ENCODE measurements at places on chromosomes 7 and 10. TPM values are rescaled to one million over a fixed set of nuclear protein-coding genes. Genes with fewer than 3 reads are reported as not detected.
A peak's percentile ranks its signal among the peaks of the same experiment; 100 is the strongest.

The SLC18A3 gene
- not detected for total RNA-seq

The PPP1R3A gene
- 0.54 TPM for total RNA-seq

The FAM25G gene
- total RNA-seq: not detected

The WNT16 gene
- total RNA-seq: 0.16 TPM

The DGKB gene
- total RNA-seq: 19.9 TPM

The PGAM2 gene
- total RNA-seq: not detected

The PILRA gene
- total RNA-seq: 5.0 TPM

The TMEM139 gene
- total RNA-seq: 1.4 TPM

The LIPF gene
- not detected for total RNA-seq

The CCDC172 gene
- not detected for total RNA-seq

The MRPL32 gene
- 45.6 TPM for total RNA-seq

DNA sequence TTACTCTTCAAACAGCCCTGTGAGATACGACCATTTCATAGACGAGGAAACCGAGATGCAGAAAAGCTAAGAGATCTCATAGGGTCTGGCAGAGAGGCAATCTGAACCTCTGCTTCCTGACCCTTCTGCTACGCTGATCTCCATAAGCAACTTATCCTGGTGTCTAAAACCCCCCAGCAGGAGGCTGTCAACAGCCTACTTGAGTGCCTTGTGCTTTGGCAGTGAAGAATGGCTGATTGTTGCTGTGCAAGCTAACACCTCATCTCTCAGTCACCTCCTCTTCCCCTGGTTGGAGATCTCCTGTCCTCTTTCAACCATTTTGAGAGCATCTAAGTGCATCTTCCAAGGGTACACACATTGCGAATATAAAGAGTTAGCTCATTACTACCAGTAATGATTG lies 86.2 kb downstream of the AOAH start:
- ATAC-seq: no peak

GRCh38 chr7:25694699-25695098 lies 457.3 kb upstream of the NFE2L3 start:
- ATAC-seq: no peak

DNA sequence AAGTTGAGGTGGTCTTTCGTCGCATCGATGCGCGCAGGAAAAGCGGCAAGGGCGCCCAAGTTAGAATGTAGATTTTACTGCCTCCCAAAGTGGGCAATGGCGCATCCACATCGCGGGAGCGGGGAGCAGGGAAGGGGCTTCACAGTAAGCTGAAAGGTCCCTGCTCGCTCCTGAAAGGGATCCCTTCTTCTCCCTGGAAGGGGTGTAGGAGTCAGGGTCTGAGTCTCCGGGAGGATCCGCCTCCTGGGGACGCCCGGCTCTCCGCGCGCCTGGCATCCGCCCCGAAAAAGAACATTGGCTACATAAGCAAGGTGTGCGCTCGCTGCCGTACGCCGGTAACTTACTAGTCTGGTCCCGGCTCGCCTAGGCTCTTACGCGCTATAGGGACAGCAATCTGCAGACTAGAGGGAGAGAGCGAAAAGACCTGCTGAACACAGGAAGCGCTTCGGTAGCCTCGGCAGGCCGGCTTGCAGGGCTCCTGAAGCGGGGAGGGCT lies 804 bp downstream of the UNC5B start:
- no peak for ATAC-seq

DNA sequence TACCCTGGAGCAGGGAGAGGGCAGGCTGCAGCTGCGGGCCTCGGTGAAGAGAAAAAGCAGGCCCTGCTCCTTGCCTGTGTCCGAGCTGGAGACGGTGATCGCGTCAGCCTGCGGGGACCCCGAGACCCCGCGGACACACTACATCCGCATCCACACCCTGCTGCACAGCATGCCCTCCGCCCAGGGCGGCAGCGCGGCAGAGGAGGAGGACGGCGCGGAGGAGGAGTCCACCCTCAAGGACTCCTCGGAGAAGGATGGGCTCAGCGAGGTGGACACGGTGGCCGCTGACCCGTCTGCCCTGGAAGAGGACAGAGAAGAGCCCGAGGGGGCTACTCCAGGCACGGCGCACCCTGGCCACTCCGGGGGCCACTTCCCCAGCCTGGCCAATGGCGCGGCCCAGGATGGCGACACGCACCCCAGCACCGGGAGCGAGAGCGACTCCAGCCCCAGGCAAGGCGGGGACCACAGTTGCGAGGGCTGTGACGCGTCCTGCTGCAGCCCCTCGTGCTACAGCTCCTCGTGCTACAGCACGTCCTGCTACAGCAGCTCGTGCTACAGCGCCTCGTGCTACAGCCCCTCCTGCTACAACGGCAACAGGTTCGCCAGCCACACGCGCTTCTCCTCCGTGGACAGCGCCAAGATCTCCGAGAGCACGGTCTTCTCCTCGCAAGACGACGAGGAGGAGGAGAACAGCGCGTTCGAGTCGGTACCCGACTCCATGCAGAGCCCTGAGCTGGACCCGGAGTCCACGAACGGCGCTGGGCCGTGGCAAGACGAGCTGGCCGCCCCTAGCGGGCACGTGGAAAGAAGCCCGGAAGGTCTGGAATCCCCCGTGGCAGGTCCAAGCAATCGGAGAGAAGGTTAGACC lies 138.0 kb upstream of the STK17A start:
- no peak for ATAC-seq

- no peak for ATAC-seq
Observed at GRCh38 chr10:26681076-26681475, 16.4 kb upstream of the PDSS1 start.

DNA sequence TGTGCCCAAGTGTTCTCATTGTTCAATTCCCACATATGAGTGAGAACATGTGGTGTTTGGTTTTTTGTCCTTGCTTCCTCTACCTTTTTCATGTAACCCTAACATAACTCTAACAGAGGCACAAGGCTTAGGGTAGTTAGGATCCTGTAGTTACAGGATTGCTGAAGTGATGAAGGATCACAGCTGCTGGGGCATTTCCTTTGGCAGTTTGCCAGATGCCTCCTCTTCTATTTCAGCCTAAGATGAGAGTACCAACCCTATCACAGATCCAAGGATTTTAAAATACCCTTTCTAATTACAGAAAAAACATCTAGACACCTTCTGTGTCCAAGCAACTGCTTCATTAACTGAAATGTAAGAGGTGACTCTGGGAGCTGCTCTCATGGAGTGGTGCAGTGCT lies 141.7 kb upstream of the COL1A2 start:
- ATAC-seq: no peak

DNA sequence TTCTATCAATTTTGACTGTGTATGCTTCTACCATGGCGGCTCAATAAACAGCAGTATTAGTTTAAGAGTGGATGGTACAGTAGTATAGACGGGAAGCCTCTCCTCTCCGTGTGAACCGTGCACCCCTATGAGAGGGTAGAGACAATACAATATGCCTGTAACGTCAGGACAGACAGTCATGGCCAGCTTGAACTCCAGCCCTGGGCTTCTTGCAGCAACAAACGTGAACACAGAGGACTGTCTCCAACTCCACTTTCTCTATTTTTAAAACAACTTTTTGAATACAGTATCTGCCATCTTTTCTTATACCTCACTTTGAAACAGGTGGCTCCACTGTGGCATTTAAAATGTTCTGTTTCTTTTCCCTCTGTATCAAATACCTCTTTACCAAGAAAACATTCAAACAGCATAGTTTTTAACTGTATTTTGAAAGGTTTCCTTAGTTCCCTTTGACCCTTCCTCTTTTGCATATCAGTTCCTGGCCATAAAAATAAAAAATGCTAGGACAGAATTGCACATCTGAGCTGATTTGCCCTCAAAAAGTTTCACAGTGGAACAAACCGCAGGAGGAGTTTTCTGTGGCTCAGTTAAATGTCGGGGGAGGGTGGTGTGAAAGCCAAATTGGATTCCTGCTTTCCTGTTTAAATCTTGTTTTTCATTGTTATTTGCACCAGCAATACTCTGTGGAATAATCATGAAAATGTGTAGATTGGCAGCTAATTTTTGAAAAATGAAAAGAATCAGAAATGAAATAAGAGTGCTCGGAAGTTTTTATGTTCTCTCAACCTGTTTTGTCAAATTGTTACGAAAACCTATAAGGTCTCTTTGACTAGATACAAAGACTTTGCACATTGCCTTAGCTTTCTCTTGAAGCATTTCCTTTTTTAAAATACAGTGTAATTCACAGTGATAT lies 8.0 kb downstream of the IKZF1 start:
- ATAC-seq: no peak

- no peak for ATAC-seq
Observed at GRCh38 chr10:108064746-108065260, 900.3 kb upstream of the SORCS1 start.

GRCh38 chr7:29563590-29564495 lies at the start of gene PRR15:
Gene PRR15, plus strand, starts transcription at chr7:29563835. Its CDS starts 2,495 bp downstream, at chr7:29566330.
- no peak for ATAC-seq

- ATAC-seq: no peak
Observed at GRCh38 chr10:2342206-2342605, 604.9 kb upstream of the ADARB2 start.

GRCh38 chr10:49096890-49097445 lies 18.4 kb downstream of the VSTM4 start:
- no peak for ATAC-seq

DNA sequence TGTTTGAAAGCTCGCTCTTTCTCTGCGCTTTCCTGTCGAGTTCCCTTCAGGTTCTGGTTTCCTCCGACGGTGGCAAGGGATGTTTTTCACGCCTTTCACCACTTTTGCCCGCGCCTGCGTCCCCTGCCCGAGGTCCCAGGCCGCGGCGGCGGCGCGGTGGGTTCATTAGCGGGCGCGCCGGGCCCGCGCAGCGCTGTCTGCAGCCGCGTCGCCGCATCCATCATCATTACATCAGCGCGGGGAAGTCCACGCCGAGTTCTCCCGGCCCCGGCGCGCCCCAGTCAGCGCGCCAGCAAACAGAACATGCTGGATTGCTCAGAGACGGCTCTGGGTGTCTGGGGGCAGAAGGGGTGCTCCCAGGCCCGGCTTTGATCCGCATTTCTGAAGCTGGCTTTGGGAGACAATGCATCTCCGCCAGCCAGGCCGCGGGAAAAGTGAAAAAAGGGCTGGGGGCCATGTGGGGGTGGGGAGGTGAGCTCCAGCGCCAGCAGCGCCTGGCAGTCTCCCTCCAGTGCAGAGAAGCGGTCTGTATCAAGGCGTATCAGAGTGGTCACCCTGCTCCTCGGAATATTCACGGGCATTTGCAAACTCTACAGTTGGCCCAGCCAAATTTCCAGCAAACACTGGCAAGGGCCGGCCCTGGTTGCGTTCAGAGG lies 8.9 kb downstream of the GLI3 start:
- ATAC-seq: peak; percentile 70

DNA sequence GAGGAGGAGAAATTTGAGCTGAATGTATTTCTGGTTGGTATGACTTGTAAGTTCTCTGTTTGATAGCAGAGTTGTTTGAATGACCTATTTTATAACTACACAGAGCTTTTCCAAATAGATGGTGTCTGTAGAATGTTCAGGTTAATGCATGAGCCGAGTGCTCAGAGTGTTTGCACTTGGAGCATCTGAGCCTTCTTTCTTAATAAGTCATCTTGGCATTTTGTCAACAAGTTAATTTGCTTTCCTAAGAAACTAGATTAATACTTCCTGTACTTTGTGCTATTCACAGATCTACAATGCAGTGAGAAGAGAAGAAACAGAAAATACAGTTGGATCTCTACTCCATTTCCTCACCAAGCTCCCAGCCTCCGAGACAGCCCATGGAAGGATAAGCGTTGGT lies 138.2 kb downstream of the PLCE1 start:
- no peak for ATAC-seq

DNA sequence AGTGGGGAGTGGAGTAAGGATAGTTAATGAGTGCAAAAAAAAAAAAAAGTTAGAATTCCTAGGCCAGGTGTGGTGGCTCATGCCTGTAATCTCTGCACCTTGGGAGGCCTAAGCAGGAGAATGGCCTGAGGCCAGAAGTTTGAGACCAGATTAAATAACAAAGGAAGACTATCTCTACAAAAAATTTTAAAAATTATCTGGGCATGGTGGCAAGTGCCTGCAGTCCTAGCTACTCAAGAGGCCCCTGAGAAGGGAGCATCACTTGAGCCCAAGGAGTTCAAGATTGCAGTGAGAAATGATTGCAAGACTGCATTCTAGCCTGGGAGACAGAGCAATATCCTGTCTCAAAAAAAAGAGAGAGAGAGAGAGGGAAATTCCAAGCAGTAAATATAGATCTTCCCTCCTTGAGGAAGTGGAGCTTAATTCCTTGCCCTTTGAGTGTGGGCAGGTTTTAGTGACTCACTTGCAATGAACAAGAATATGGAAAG lies 19.5 kb upstream of the CSTF2T start:
- ATAC-seq: no peak

- ATAC-seq: no peak
Observed at GRCh38 chr7:28703037-28703765, 254.9 kb downstream of the TRIL start.
